ENCODE measurements at places on chromosomes 3 and 15.

DNA sequence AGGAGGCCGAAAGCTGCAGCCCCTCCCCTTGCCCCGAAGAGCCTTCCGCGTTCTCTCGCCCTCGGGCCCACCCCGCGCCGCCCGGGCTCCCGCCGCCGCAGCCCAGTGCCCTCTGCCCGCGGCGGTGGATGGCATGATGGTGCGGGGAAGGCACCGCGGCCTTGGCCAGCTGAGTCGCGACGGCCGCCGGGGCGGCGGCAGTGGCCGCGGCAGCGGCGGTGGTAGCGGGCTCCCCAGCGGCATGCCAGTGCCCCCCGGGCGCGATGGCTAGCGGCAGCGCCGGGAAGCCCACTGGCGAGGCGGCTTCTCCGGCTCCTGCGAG lies 1.2 kb downstream of the TLNRD1 start:
- peak; percentile 47 for DNase-seq

GRCh38 chr15:39312984-39313383 lies 267.9 kb upstream of the THBS1 start:
- peak; percentile 26 for DNase-seq

DNA sequence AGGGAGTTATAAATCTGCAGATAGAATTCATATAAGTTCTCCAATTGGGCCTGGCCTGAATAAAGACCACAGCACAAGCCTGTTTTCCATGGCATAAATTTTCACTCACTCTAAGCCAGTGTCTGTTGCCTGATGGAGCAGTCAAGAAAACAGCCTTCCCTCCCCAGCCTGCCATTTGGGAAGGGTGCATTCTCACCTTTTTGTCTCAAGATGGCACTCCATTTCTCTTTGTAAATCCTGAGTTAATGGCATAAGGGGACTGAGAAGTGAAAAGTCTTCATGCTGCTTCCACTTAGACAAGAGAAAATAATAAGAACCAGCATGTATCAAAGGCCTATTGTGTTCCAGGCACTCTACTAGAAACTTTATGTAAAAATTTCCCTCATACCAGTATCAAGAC lies 115.6 kb upstream of the MANF start:
- DNase-seq, result no peak

DNA sequence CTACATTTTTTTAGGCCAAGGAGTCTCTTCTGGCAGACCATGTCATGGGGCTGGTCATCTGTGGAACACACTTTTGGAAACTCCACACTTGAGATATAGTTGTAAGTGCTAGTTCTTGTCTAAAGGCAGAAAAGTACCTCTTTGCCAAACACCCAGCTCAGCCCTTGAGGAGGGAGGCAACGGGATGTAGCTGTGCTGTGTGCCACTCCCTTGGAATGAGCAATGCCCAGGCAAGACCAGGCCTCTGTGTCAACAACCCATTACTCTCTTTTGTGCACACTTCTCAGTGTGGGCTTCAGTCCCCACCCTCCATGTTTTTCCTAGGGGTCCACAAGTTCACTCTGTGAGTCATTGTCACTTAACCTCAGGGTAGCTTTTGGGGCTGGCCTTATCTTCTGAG lies 528.3 kb upstream of the CFAP20DC start:
- DNase-seq, result no peak

DNA sequence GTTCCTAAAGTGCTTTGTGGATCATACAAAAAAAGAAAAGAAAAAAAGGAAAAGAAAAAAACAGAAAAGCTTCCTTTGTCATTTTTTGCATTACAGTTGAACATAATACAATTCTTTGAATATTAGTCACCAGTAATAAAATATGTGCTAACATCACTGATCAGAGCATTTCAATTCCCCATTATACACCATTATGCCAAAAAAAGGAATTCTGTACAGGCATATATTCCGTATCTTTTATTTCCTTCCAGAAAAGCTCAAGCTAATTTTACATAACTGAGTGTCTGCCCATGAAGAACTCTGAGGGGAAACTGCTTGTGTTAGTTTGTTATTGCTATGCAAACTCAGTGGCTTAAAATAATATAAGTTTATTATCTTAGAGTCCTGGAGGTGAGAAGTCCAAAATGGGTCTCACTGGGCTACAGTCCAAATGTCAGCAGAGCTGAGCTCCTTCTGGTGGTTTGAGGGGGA lies 377.9 kb downstream of the GAP43 start:
- DNase-seq, result no peak

All from iPS-NIHi11 (cell line).